ENCODE measurements at places on chromosomes 4 and X.

- DNase-seq, result no peak
These were observed 96.2 kb downstream of the TSPAN7 start for GRCh38 chrX:38657562-38657961.

DNA sequence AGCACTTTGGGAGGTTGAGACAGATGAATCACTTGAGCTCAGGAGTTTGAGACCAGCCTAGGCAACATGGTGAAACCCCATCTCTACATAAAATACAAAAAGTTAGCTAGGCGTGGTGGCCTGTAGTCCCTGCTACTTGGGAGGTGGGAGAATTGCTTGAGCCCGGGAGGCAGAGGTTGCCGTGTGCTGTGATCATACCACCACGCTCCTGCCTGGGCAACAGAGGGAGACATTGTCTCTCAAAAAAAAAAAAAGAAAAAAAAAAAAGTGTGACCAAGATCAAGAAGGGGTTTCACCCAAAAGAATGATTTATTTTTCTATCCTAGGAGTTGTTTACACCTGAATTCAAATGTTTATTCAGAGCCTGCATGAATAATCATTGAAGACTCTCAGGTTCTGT lies 572.4 kb upstream of the GALNT7 start:
- no peak for DNase-seq

- DNase-seq, result no peak
These were observed 90.7 kb downstream of the WFS1 start for GRCh38 chr4:6360385-6360784.

GRCh38 chr4:105241451-105241850 lies 94.8 kb downstream of the TET2 start:
- no peak for DNase-seq

- DNase-seq, result no peak
These were observed 69.2 kb upstream of the DIAPH2 start for GRCh38 chrX:96615448-96615847.

DNA sequence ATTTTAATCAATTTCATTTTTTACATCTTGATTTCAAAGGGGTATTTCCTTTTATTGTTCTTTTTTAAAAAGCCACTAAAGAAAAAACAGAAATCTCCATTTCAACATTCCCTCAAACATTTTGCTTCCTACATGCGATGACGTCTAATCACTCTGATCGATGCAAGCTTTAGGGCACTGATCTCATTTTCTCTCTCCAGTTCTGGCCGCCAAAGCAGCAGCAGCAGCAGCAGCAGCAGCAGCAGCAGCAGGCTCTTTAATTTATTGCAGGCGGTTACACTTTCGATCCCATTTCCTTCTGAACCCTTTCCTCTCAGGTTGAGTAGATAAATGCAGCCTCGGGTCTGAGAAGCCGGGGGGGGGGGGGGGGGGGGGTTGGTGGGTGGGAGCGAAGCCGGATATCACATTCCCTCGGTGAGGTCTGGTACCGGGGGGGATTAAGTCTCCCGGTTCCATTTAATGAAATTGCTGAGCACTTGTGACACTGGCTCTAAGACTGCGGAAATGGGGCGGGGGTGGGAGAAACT lies 3.4 kb upstream of the PCDH7 start:
- peak; percentile 33 for DNase-seq

DNA sequence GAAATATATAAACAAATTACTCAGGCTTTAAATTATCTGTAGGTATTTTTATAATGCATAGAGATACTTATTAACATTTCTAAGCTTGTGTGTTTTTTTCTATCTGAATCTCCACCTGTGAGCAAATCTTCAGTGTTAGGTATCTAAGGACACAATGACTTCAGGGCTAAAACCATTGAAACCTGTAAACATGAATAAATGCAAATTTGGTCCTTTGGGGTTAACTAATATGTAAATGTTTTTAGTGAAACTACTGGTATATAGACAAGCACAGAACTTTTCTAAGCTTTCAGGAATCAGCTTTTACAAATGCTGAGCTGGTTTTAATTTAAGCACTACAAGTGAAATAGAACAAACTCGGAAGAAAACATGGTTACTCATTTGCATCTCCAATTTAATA lies 147.9 kb downstream of the FBXO8 start:
- no peak for DNase-seq

GRCh38 chrX:116756958-116757357 lies 294.2 kb upstream of the CT83 start:
- DNase-seq, result peak; percentile 0

GRCh38 chr4:182492423-182492822 lies 249.2 kb downstream of the TENM3 start:
- DNase-seq, result no peak

GRCh38 chrX:8760021-8760420 lies 28.1 kb upstream of the ANOS1 start:
- DNase-seq, result no peak

DNA sequence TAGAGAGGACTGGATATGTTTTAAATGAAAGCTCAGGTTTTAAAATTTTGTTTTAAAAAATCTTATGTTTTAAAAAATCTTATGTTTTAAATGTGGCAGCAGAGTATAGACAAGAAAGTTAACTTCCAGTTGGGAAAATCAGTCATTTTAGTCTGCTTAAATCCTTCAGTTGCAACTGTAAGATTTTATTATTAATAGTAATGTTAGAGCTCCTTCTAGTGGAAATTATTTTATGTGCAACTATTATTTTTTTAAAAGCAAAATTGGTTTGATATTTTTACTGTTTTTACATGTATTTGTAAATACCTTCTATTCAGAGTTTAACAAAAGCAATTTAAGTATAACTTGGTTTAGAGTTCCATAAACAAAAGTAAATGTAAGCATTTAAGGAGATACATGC lies 8.5 kb upstream of the NUDT6 start:
- DNase-seq, result no peak

GRCh38 chr4:1984406-1985191 lies 24.2 kb downstream of the NELFA start:
- DNase-seq, result no peak

GRCh38 chrX:153766098-153766817 lies 2.2 kb downstream of the PLXNB3 start:
- DNase-seq, result no peak

GRCh38 chrX:126065901-126066660 lies 100.0 kb downstream of the DCAF12L2 start:
- no peak for DNase-seq

GRCh38 chr4:41749631-41750039 lies 1.1 kb upstream of the PHOX2B start:
- DNase-seq, result no peak

GRCh38 chrX:40095583-40096394 lies 2.0 kb downstream of the BCOR start:
- DNase-seq, result no peak

GRCh38 chr4:6573551-6573950 lies 1.4 kb upstream of the MAN2B2 start:
- no peak for DNase-seq

DNA sequence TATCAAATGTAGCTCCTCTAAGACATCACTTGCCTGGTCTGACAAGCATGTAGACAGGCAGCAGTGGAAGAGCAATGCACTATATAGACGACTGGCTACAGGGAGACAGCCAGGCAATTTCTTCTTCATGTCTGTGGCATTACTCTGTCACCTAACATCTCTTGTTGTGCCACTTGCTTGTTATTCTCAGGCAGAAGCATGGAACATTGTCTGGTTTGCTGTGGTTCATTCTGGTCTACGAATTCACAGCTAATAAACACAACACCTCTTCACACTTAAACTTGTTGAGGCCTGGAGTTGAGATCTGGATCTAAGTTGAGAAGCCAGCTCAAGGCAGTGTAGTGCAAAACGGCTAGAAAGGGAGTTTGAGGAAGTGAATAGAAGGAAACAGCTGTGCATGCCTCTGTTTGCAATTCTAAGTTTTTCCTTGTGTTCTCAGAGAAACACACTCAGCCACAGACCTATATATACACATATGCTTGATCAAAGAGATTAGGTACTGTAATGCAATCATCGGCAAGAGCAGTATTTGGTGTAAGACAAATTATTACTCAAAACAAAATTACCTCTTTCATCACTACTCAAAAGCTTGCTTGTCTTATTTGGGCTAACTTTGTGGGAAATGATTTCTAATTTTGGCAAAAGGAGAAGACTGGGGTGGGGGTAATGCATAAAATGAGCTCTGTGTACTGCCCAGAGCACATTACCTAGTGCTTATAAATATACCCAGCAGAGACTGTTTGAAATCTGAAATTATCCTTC lies 243.8 kb downstream of the PPP3CA start:
- peak; percentile 11 for DNase-seq

- DNase-seq, result no peak
These were observed 35.3 kb downstream of the SHROOM2 start for GRCh38 chrX:9821572-9821971.

DNA sequence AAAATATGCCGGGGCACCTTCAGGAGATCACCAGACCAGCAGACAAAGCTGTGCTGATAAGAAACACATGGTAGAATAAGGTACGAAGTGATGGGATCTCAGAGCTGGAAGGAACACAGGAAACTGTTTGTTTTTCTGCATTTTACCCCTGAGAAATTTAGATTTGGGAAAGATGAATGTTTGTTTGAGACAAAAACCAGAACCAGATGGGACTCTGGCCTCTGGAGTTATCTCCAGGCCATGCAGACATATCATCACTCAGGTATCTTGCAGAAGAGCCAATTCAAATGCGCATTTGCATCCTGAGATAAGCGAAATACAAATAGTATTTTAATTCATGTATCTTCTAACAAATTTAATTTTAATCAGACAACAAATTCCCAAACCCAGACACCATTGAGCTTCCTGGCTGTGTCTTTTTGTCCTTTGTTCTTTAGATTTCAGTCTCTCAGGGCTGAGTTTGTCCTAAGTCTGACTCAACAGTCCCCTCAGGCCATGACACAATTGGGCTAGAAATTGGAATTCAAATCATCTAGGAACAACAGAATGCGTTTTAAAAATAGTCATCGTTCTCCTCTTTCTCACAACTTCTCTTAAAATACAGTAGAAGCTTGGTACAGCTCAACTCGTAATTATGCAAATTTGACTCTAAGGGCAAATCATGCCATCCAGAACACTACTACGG lies 159.0 kb downstream of the PACRGL start:
- DNase-seq, result no peak

GRCh38 chr4:1512051-1512737 lies 106.0 kb upstream of the NKX1-1 start:
- no peak for DNase-seq

DNA sequence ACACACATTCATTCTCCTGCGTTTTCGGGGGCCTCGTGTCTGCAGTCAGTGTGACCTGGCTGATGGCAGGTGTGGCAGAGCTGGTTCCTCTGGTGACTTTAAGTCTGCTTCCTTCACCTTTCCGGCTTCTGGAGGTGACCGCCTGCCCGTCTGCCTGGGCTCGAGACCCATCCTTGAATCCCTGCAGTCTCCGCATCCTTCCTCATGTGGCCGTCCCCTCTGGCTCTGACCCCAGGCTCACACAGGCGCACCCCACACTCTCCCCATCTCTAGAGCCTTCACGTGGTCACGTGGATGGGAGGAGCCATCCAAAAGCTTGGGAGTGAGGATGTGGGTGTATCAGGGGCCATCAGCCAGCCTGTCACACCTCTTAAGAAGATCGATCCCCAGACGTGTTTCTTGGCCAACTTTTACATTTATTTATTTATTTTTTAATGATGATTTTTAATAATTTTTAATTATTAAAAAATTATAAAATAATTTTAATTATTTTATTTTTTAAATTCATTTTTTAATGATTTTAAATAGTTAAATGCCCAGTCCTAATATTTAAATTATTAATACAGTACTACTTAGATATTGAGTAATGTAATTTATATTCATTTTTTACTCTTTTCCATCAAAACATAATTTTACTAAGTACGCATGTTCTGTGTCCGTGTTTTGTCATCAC lies 20.9 kb downstream of the RGS12 start:
- DNase-seq, result no peak

- no peak for DNase-seq
These were observed 116.2 kb upstream of the KIT start for GRCh38 chr4:54541426-54542118.

GRCh38 chr4:1207603-1208265 lies 35.4 kb upstream of the SPON2 start:
- DNase-seq, result peak; percentile 41

DNA sequence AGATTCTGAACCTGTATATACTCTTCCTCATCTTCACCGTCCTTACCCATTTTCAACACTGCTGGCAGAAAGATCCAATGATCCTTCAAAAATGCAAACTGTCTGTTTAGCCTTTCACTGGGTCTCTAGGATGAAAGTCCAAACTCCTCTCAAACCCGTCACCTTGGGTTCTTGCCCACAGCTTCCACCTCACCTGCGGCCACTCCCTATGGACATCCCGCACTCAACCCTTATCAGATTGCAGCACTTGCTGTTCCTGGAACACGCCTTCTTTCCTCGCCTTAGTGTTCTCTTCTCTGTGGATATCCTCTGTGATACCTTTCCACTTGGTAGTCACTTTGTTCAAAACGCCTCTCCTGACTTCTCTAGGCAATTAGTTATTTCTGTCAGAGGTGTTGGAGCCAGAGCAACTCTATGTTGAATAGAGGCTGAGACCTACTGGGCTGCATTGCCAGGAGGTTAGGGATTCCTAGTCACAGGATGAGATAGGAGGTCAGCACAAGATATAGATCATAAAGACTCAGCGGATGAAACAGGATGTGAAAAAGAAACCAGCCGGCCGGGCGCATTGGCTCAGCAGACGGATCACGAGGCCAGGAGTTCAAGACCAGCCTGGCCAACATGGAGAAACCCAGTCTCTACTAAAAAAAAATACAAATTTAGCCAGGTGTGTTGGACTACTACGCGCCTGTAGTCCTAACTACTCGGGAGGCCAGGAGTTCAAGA lies 4.2 kb upstream of the NOCT start:
- no peak for DNase-seq

GRCh38 chrX:17164079-17164478 lies 210.9 kb upstream of the NHS start:
- no peak for DNase-seq

DNA sequence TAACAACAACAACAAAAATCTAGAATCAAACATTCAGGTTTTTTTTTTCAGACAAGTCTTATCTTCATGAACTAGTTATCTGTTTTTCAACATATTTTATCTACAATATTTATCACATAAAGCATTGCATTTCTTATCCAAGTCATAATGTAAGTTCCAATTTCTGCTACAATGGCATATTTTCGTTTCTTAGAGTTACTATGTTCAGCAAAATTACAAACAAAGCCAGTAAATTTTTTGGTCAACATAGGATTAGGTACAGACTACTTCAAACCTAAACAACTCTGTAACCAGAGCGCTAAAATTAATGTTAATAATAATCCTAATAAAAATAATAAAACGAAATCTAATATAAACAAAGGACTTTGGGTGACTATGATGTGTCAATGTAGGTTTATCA lies 165.4 kb upstream of the TACR3 start:
- DNase-seq, result no peak

- no peak for DNase-seq
These were observed 37.9 kb upstream of the GALNT7 start for GRCh38 chr4:173130687-173131086.

DNA sequence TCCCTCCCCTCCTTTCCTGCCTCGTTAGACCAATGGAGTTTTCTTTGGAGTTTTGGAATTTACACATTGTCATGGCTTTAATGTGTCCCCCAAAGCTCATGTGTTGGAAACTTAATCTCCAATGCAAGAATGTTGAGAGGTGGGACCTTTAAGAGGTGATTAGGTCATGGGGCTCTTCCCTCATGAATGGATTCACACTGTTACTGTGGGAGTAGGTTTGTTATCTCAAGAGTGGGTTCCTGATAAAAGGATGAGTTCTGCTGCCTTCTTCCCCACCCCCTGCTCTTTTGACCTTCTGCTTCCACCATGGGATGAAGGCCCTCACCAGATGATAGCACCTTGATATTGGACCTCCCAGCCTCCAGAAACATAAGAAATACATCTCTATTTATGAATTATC lies 16.8 kb downstream of the MORF4L2 start:
- no peak for DNase-seq
